ENCODE measurements at places on chromosomes 7 and 10.
A peak's percentile ranks its signal among the peaks of the same experiment; 100 is the strongest.

DNA sequence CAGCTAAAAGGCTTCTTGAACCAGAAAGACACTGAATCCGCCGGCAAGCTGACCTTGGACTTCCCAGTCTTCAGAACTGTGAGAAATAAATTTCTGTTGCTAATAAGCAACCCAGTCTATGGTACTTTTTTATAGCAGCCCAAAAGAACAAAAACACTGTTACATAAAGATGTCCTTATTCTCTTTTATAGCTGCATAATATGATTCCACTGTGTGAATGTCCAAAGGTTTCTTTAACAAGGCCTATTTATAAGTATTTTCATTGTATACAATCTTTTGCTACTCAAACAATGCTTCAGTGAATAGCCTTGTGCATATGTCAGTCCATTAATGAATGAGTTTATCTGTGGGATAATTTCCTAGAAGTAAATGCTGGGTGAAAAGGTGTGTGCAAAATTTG, 190.8 kb upstream of the INHBA start:
- no peak for DNase-seq

DNA sequence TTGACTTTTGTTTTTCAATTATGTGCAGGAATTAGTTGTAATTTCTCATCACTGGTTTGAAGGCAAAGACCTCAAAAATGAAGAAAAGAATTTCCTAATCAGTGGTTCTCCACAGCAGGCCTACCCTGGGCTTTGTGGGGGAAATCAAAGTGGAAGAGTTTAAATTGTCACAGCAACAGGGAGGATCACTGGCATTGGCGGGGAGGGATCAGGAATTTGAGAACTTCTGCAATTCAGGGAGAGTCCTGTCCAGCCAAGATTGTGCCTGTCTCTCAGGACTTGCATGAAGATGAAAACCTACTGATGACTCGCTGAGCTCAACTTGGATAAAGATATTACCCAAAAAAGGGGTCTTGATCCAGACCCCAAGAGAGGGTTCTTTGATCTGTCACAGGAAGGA, 70.1 kb downstream of the HACD1 start:
- DNase-seq: no peak

DNA sequence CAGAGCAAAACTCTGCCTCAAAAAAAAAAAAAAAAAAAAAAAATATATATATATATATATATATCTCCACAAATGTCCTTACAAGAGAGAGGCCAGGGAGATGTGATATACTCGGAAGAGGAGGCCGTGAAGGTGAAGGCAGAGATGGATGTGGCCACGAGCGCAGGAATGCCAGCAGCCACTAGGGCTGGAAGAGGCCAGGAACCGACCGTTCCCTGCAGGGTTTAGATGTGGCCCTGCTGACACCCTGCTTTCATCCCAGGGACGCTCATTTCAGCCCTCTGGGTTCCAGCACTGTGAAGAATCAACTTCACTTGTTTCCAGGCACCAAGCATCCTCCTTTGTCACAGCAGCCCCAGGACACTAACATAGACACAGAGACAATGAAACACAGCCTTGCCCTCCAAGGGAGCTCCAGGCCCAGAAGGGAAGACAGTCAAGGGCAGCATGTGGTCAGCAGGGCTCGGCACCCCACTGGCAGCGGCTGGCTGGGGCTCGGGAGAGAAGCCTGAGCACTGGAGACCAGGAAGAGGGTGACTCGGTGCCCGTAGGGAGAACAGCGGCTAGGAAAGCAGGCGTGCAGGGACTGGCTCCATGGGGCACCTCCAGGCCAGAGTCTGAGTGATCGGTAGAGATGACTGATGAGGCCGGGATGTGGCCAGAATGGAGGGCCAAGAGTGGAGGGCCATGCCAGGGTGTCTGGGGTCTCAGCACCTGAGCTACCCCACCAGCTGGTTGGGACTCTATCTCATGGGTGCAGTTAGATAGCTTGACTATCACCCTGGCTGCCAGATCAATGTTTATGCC, 7.6 kb downstream of the WDR86 start:
- no peak for DNase-seq

DNA sequence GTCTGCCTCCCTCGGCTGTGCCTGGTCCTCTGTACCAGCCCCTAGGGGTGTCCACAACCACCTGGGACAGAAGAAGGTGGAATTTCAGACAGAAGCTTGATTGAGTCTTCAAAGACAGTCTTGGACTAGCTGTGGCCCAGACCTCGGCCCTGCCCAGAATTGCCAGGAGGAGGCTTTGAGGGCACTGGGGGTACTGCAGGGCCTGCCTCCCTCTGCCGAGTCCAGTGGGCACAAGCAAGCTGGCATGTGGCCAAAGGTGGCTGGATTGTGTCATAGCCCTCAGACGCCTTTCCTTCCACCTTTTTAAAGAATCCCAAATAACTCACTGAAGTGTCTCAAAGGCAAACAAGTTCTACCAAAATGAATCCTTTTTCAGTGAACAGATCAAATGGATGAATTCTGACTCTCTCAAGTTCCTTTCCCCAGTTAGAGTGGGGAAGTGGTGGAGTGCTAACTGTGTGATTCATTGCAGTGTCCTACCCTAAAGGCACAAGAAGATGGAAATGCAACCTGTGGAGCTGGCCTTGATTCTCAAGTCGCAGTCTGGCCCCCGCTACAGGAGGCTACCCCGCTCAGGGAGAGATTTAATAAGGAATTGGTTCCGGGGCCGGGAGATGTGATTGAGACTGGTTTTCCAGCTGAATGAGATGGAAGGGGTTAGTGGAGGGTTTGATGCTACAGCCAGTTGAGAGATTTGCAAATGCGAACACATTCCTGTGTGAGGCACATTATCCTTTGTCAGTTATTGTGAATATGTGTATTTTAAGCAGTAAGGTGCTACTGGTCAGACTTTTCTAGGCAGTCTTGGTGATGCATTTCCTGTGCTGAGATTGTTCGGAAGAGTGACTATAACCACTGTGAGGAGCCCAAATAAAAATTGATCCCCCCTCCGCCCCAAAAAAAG, 28.8 kb upstream of the SLC26A4 start:
- DNase-seq: no peak

DNA sequence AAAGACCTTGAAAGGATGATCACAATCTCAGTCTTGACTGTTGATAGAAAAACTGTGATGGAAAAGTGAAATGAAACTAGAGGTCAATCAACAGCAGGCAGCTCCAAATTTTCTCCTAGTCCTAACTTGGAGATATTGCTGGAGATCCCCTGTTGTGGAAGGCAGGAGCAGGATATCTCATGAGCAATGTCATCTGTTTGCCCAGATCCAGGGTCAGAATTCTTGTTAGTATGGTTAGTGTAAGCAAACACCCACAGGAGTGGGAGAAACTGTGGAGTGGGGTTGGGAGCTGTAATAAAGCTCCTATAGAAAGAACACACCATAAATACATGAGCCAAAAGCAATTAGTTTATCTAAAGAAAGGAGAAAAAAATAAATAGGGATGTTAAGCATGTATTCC, 169.0 kb downstream of the AKR1D1 start:
- DNase-seq: no peak

DNA sequence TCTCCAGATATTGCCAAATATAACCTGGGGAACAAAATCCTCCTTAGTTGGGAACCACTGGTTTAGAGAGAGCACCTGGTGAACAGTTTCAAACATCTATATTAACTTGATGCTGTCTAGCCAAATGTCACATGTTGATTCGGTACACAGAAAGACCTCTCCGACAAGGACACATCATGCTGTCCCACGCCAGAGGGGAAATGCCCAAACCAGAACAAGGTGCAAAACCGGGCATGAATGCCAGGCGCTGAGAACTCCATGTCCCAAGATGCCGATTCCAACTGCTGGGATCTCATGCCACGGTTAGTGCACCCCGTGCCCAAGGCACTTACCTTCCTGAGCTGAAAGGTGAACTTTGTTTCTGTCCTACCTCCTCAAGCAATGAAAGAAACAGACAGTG, 100.8 kb downstream of the SFMBT2 start:
- no peak for DNase-seq

GRCh38 chr10:17335065-17335464, 107.0 kb downstream of the VIM start:
- DNase-seq: no peak

GRCh38 chr10:62830679-62831078, 14.5 kb upstream of the EGR2 start:
- no peak for DNase-seq

- no peak for DNase-seq
These were observed 443.1 kb upstream of the C7orf33 start for GRCh38 chr7:148147438-148147837.

DNA sequence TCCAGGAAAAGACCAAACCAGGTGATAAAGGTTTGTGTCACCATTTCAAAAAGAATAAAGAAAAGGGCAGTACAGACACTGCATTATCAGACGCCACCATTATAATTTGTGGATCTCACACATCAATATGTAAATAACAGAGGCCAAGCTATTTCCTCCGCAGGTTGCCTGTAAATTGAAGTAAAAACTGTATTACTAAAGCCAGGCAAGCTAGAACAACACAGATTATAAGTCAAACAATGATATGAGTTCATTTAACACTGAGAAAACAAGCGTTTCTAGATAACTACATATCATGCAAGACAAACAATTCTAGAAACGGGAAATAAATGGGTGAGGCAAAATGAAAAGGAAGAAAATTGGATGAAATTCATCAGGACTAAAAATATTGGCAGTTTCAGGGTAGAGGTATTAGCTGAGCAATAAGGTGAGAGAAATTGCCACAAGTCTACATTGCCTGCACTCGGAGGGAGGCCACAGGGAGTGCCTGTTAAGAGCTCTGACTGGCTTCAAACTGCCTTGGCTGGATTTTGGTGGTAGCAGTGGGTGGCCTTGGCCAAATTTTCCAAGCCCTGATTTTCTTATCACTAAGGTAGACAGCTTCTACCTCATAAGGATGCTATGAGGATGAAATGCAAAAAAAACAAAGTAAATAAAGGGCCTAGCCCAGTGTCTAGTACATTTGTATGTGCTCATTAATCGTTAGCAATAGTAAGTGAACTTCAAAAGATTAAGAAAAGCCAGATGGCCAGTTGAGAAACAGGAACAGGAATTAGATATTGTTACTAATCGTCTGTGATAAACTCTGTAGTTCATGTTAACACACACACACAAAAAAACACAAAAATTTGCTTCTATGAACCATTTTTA, 240.0 kb upstream of the NFE2L3 start:
- no peak for DNase-seq

DNA sequence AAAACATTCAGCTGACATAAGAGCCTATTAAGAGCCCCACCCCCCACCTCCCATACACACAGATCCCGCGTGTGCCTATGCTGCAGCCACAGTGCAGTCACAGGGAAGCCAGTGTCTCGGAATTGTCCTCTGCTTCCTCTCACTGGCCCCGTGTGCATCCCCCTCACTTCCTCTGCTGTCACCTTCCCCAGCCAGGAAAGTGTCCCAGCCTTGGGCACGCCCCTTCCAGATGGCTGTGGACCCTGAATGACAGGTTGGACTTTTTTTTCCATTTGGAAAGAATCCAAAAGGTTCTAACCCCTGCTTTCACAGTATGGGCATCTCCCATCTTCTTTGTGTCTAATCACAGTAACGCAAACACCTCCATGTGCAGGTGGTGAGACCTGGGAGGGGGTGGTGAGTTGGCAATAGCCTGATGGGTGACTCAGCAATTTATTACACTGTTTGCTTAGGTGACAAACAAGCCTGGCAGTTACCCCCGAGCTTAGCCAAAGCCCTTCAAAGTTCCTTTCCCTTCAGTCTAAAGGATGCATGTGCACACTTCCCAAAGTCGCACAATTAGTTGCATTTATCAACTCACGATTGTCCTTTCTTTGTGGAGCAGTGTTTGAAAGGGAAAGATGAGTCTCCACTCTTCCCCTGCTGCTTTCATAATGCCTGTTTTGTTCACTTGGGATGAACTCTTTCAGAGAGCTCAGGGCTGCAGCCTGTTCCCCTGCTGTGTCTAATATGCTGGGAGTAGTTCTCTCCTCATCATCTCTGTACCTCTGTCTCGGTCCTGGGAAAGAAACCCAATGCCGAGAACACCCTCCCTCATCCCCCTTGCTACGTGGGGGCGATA, 67.5 kb upstream of the EFCAB10 start:
- DNase-seq: no peak

GRCh38 chr7:137881607-137882260, 35.0 kb upstream of the DGKI start:
- DNase-seq: no peak

DNA sequence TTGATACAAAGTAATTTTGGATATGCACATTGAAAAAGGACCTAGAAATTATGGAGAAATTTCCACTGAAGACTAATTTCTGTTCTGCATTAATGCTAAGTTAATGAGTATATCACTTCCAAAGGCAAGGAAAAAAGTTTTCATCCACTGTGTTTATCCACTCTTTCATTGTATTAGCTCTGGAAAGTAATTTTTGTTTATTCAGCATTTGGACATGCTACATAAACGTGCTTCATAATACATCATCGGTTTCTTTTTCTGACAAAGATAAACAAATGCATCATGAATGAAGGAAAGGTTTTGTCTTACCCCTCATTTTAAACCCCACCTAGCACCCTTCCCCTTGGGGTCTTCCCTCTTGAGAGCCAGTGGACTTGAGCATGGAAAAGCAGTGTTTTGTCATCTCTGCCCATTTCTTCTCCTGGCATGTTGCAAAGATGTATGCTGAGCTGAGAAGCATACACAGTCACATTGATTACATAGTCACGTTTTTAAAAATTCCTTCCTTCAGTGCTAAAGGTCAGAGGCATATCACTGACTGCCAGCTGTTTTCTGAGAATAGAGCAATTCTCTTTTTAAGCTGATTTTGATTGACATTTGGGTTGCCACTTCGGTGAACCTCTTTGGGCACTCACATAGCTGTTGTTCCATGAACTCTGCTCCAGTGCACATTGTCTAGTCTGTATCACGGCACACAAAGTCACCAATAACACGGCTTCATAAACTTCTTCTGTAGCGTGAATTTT, 65.9 kb upstream of the C7orf33 start:
- no peak for DNase-seq

GRCh38 chr7:52962402-52963076, 72.9 kb upstream of the POM121L12 start:
- no peak for DNase-seq

- DNase-seq: peak; percentile 23
These were observed 36.3 kb downstream of the ABCB1 start for GRCh38 chr7:87564296-87564963.

DNA sequence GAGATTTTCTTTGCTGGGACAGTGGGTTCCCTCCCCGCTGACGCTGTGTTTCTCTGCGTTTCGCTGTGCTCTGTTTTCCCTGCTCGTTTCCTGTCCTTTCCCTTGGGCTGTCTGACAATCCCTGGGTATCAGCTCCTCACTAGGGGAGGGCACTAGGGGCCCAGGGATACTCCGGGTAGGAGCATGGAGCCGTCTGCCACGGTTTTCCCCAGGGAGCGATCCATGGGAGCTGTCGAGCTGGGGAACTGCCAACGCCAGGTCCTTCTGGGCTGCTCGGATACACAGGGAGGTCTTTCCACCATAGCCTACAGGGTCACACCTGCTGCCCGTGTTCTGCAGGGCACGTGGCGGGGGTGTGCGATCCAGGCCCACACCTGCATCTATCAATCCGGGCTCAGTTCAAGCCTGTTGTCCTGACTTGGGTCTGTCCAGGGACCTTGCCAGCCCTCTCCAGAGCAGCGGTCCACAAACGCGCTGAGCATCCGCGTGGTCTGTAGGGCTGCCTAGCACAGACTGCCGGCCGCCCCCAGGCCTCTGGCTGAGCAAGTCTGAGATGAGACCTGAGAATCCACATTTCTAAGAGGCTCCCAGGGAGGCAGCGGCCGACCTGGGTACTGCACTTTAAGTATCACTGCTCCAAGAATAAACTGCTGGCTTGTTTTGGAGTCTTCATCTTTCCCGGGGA, 263.1 kb downstream of the ELFN1 start:
- no peak for DNase-seq

Measured in CD4-positive, alpha-beta T cell treated with Interleukin-4 for 1 hour (primary cell).